ENCODE measurements at places on chromosomes 4 and X. TPM values are rescaled to one million over a fixed set of nuclear protein-coding genes. Genes with fewer than 3 reads are reported as not detected.
A peak's percentile ranks its signal among the peaks of the same experiment; 100 is the strongest.

GRCh38 chr4:4338210-4339001, 48.4 kb downstream of the ZBTB49 start:
- no peak for DNase-seq

GRCh38 chr4:15368856-15369255, 59.0 kb upstream of the C1QTNF7 start:
- no peak for DNase-seq

DNA sequence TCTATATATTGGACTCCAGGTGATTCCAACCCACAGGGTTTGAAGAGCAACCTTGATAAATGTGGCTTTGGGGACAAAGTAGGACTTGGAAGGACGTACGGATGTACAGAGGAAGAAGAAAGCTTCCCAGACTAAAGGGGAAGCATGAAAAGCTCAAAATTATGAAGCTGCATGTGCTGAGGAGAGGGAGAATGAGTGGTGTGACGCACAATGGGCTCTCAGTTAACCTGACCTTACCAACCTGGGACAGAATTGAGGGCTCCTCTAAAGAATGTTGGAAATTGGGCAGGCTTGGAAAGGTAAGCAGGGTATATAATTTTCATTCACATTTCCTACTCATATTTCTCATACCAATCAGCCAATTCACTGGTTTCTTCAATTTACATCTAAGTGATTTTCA, 10.5 kb upstream of the TIGD2 start:
- DNase-seq: no peak

- DNase-seq: no peak
These were observed 68.7 kb downstream of the WFS1 start for GRCh38 chr4:6338175-6338950.

- no peak for DNase-seq
These were observed 124.2 kb downstream of the CAMK2D start for GRCh38 chr4:113637363-113637762.

GRCh38 chr4:112153211-112153791, 8.0 kb downstream of the FAM241A start:
- DNase-seq: no peak

GRCh38 chr4:70712150-70712549, 9.6 kb upstream of the RUFY3 start:
- no peak for DNase-seq

DNA sequence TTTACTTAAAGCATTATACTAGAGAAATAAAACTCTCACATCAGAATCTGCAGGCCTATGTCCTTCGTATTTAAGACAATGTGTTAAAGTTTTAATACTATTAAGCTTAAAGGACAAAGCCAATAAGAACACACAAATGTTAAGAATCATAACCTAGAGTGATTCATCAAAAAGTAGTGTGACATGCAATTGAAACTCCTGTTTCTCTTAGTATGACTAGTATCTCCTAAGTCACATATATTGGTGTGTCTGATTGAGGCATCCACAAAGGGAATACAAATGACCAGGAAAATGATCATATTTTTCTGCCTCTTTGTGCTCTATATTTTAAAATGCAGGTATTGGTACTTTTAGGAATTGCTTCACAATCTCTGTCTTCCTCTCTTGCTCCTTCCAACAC, 23.8 kb downstream of the GPRASP3 start:
- no peak for DNase-seq

- peak; percentile 17 for DNase-seq
These were observed 120.2 kb upstream of the WDFY3 start for GRCh38 chr4:85086721-85087120.

DNA sequence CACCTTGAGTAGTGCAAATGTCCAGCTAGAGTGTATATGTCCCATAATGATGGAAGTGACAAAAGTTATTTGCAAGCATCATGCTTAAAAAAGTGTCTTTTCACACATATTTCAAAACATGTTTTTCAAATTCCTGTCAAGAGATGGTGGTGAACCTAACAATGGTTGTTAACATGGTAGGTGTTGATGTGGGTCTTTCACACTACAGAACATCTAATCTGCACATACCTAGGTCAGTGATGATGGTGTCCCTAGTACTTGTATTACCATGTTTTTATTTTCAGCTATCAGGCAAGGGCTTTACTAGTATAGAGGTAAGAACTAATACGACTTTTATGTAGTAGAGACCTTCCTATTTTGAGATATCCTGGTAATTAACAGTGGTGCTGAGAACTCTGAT, 3.4 kb upstream of the ATXN3L start:
- no peak for DNase-seq

DNA sequence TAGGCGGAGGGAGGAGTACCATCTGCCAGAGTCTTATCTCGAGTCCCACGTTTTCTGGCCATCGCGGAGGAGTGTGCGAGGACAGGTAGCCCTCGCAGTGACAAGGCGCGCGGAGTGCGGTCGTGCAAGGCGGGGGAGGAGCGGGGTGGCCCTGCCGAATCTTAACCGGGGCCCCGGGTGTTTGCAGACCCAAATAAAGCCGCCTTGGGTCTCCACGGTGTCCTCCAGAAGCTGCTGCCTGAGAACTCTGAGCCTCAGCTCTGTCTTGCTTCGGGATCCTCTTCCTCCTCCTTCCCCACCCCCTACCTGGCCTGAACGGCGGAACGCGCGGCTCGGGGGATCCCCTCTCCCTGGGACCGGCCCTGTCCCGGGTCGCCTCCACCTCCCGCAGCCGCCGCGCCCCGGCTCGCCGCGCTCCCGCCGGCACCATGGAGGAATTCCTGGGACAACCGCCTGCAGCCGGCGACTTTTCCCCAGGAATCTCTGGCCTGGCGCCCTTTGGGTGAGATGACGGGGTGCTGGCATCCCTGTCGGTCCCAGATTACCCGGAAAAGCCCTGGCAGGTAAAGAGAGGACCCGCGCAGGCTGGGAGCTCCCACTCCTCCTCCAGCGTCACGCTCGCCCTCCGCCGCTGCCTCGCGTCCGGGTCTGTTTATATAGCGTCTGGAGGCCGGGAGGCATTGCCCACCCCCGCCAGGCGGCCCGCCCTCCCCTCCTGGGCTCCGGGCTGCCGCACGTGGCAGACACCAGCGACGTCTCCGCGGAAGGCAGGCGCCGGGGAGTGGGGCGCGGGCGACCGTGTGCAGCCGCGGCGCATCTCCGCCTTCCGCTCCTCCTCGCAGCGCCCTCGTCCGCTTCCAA, at the start of gene GALNTL6:
Gene GALNTL6, plus strand, starts transcription at position 740 of the 861 bp plus-strand sequence.
- DNase-seq: peak; percentile 43

DNA sequence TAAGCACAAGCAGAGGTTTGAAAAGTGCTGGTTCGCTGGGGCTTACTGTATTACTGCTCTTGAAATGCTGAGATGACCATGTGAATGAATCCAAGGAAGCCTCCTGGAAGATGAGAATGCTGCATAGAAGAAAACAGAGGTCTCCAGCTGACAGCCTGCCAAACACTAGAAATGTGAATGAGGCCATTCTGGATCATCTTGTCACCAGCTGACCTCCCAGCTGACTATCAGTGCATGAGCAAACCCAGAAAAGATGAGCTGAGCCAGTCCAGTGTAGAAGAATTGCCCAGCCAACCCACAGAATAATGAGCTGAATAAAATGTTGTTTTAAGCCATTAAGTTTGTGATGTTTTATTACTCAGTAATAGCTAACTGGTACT, 49.1 kb upstream of the DYNLT3 start:
- DNase-seq: no peak

GRCh38 chrX:119391279-119391678, 7.9 kb upstream of the SLC25A43 start:
- no peak for DNase-seq

DNA sequence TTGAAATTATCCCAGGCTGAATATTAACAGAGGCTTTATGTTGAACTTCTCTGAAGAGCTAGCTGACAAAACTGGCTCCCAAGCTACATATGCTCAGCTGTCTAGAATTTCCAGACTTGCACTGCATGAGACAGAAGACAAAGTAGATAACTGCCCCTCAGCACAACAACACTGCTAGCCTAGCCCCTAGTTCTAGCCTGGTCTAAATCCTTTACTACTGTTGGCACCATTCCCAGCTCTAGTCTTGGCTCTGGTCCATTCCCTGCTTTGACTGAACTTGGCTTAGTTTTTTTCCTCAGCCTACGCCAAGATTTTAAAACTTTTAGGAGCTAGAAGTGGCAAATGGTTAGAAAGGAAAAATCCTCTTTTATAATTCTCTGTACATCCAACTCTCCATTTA, 7.6 kb upstream of the OPHN1 start:
- peak; percentile 71 for DNase-seq

DNA sequence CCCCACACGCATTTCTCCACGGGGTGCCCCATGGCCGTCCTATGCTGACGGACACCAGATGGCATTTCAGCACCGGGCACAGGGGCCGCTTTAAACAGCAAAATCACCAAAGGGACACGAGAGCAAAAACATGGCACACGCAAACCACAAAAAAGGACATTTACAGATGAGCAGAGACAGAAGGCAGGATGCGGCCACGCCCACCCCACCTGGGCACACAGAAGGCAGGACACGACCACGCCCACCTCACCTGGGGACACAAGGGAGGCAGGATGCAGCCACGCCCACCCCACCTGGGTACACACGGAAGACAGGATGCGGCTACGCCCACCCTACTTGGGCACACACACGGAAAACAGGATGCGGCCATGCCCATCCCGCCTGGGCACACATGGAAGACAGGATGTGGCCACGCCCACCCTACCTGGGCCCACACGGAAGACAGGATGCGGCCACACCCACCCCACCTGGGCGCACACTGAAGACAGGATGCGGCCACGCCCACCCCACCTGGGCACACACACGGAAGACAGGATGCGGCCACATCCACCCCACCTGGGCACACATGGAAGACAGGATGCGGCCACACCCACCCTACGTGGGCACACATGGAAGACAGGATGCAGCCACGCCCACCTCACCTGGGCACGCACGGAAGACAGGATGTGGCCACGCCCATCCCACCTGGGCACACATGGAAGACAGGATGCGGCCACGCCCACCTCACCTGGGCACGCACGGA, 69.1 kb downstream of the FAM53A start:
- DNase-seq: no peak

DNA sequence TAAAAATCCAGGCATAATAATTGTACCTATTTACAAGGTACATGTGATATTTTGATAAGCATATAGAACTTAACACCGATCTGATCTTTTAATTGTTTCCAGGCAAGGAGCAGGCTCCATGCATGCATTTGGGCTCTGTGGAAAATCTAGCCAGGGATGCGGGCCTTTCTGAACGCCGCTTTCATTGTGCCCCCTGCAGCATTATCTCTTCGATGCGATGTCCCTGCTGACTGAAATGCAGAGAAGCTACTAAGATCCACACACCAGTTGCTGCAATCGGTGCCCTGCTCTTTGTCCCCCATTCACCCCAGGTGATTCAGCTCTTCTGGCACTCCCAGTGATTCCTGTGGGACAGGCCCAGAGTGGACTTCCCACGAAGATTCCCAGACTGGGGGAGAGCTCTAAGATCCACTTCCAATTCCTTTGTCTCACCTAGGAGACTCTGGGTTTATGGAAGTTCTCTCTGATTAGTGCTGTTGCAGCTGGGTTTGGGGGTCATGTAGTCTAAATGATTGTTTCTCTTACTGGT, 254.3 kb upstream of the AGA start:
- peak; percentile 6 for DNase-seq

- no peak for DNase-seq
These were observed 28.4 kb downstream of the STBD1 start for GRCh38 chr4:76334885-76335284.

DNA sequence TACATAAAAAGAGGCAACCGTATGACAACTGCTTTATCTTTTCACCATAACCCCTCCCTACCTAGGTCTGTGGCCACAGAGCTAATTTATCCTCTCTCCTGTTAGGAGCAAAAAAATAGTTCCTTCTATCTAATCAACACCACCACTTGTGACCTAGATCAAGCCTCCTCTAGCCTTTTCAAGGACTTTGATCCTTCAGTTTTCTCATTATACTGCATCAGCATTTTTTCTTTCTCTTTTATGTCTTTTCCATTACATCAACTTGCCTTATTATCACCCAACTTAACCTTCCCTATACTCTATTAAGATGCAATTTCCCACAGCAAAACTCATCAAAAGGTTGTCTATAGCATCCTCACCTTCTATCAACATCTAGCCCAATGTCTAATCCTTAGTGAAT, 211.0 kb downstream of the ANKRD50 start:
- no peak for DNase-seq

GRCh38 chr4:109816082-109816442, 500 bp downstream of the GAR1 start:
- DNase-seq: peak; percentile 11

GRCh38 chr4:149055624-149056023, 613.4 kb upstream of the NR3C2 start:
- no peak for DNase-seq

DNA sequence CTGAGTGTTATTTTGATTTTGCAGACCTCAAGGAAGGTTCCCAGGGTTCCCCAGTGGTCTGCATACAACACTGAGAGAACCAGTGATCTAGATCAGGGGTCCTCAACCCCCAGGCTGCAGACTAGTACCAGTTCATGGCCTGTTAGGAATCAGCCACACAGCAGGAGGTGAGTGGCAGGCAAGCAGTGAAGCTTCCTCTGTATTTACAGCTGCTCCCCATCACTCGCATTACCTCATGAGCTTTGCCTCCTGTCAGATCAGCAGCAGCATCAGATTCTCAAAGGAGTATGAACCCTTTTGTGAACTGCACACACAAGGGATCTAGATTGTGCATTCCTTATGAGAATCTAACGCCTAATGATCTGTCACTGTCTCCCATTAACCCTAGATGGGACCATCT, 28.5 kb downstream of the EDNRA start:
- no peak for DNase-seq

DNA sequence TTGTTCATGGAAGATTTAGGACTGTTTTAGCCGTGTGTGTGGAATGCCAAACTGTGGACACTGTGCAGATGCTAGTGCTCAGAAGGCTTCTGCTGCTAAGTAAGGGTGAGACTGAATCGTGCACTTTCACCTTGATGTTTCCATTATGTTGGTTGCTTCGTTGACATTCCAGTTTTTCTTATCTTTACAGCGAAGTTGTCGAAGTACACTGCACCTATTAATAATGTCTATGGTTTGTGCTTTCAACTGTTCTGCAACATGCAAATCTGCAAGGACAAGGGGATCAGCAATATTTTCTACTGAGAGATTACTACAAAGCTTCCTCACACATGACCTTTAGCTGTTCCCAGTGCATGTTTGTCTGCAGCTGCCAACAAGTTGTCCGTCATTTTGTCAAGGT, 67.7 kb downstream of the UGT2A3 start:
- peak; percentile 16 for DNase-seq

DNA sequence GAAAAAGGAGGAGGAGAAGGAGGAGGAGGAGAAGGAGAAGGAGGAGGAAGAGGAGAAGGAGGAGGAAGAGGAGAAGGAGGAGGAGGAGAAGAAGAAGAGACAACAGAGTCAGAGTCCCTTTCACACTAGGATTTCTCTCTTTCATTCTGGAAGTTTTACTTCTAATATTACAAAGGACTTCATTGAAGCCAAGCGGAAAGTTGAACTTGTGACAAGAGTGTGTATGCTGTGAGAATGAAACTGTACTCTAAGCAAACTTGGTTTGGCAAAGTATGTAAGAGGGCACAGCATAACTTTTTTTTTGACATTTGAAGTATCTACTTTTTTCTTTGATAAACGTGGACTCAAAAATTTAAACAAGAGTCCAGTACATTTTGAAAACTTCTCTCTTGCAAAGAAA, 48.0 kb downstream of the CXCL8 start:
- DNase-seq: no peak

The SLC25A53 gene
- 6.8 TPM for total RNA-seq

The SLITRK2 gene
- total RNA-seq: 0.04 TPM

The KIAA0232 gene
- total RNA-seq: 38.4 TPM

The HDAC8 gene
- 26.9 TPM for total RNA-seq

The PNPLA4 gene
- 19.8 TPM for total RNA-seq

The SRPX2 gene
- 19.1 TPM for total RNA-seq

The GC gene
- 1,037 TPM for total RNA-seq

The ZFP42 gene
- 7.1 TPM for total RNA-seq

The MSX1 gene
- 25.4 TPM for total RNA-seq

The STOX2 gene
- 7.5 TPM for total RNA-seq

The MTTP gene
- total RNA-seq: 92.2 TPM

The GJB1 gene
- 95.4 TPM for total RNA-seq
